ENCODE measurements at places on chromosomes 1 and 21.

- no peak for DNase-seq
Measured at GRCh38 chr1:911875-912739, 11.6 kb upstream of the SAMD11 start.

GRCh38 chr1:117985973-117986372 is 56.4 kb downstream of the WDR3 start:
- no peak for DNase-seq

GRCh38 chr1:192443616-192444015 is 126.8 kb downstream of the RGS21 start:
- no peak for DNase-seq

DNA sequence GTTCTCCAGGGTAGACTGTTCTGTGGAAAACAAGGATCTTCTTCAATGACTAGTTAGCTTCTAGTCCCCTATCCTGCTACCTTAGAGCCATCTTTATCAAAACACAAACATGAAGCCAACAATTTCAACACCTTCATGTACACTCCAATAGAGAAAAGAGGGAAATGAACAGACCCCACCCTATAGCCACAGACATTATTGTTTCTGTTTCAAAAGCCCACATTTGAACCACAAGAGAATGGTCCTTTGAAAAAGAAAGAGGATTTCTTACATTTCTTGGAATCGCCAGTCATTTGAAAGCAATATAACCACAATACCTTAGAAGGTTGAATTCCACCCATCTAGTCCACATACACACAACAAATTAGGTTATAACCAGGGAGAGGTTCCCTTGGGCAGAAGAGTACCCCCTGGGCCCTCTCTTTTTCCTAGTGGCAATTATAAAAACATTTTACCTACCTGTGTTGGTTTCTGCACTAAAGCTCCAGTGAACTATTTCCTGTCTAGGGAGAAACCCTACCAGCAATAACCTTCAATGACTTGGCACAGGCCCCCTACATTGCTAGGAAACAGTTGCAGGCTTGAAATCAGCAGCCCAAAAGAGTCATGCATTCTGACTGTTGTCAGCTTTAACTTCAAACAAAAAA is 2.7 kb upstream of the LPGAT1 start:
- no peak for DNase-seq

DNA sequence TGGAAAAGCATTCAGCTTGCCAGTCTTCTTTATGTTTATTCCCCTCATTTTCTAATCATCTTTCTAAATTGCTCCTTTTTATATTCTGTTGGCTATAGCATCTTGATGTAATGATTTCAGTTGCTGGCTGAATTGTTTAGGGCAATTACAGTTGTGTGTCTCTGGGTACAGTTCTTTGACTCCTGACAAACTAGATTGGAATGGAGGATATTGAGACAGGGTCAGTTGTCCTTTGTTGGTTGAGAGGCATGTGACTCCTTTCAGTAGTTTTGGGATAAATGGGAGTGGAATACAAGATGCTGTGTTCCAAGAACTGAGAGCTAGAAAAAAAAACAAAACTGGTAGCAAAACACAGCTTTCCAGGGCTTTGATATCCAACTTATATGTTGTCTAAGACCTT is 1.5 kb downstream of the CENPF start:
- DNase-seq, result no peak

GRCh38 chr1:227583354-227583753 is 20.0 kb downstream of the ZNF678 start:
- no peak for DNase-seq

DNA sequence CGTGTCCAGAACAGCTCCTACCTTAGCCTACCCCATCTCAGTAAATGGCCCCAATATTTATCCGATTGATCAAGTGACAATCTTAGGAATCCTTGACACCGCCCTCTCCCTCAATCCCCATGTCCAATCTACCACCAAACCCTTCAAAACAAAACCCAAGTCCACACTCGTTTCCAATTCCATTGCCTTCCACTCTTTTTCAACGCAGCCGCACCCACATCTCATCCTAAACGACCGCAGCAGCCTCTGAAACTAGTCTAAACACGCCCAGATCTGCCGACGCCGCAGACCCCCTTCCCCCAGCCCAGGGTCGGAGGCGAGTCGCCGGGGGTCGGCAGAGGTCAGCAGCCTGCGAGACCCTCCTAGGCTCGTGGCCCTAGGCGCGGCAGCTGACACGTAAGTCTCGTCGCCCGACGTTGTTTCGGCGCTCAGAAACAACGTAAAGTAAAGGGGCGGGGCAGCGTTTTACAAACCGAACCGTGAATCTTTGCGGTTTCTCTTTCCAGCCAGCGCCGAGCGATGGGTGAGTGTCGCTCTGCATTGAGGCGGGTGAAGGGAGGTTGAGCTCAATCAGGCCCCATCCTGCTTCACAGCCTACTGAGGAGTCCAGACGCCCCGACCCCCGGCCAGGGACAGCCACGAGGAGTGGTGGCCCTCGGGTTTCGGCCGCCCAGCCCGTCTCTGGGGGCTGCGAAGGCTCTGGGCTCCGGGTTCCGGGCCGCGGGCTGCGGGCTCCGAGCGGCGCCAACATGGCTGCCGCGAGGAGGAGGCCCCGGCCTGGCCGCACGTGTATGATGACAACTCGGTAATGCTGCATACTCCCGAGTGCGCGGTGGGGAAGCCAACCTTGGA is at the start of gene RPS8:
RPS8 (plus strand) TSS at position 463 of the 852 bp plus-strand sequence; CDS start at position 520, 57 bp downstream.
- peak; percentile 96 for DNase-seq

DNA sequence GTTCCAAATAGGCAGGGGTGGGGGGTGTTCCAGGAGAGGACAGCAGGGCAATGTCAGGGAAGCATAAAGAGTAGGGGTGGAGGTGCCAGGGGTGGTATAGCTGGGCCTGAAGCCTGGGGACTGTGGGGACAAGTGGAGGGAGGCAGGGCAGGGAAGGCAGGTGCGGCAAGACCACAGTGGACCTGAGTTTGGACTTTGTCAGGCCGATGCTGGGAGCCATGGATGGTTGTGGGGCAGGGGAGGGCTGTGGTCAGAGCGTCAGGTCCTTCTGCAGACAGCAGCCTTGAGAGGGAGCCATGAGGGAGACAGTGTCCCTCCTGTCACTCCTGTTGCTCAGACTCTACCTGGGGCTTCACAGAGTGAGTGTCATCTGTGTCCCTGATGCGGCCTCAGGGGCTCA is 320.3 kb downstream of the PTPRU start:
- DNase-seq, result no peak

GRCh38 chr21:43211072-43211759 is 42.4 kb downstream of the CRYAA start:
- DNase-seq, result no peak

DNA sequence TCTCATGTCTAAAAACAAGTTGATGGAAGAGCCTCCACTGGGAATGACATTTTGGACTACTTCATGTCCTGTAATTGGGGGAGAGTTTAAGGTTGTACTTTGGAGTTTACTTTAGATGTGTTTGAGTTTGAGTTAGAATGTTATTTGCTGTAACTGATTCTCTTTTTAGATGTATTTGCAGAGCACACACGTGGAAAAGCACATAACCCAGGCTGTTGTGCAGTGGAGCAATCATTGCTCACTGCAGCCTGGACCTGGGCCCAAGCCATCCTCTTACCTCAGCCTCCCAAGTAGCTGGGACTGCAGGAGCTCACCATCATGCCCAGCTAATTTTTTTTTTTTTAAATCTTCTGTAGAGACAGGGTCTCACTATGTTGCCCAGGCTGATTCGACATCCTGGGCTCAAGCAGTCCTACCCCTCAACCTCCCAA is 36.7 kb upstream of the SH3D21 start:
- no peak for DNase-seq

DNA sequence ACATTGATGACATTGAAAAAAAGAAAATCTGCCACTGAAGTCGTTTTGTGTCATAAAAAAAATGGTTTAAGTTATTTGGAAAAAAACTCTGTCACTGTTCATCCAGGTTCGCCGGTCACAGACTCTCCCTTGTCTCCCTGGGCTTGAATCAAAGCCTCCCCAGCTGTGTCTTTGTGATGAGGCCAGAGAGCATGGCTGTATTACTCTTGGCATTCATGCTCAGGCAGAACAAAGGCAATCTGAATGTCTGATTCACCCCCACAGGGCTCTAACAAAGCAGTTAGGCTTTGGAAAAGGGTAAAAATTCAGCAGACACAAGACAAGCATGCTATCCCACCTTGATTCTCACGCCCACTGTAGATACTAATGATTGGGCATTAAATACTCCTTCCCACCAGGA is 304.3 kb upstream of the PLD5 start:
- DNase-seq, result no peak

DNA sequence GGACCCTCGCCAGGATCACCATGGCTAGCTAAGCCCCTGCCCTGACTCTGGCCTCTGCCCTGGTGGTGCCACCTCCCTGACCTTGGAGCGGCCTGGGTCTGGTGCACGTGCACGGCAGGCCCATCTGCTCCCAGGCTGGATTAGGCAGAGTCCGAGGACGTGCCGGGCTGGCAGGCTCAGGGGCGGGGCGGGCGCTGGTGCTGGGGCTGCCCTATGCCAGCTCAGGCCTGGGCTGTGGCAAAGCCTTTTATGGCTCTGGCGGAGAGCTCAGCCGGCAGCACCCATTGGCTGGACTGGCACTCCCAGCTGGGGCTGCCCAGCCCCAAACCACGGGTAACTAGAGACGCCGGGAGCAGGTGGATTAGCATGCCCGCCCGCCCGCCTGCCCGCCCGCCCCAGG is 17.1 kb upstream of the EDN2 start:
- no peak for DNase-seq

DNA sequence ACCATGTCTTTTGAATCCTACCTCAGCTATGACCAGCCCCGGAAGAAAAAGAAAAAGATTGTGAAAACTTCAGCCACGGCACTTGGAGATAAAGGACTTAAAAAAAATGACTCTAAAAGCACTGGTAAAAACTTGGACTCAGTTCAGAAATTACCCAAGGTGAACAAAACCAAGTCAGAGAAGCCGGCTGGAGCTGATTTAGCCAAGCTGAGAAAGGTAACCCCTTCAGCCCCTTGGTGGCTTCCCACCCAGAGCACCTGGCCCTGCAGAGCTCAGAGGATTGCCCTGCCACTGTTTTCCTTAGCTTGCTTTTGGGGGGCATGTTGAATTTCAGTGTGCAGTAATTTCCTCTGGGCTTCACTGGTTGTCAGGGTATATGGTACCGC is 8.5 kb downstream of the ELOA start:
- DNase-seq, result no peak

DNA sequence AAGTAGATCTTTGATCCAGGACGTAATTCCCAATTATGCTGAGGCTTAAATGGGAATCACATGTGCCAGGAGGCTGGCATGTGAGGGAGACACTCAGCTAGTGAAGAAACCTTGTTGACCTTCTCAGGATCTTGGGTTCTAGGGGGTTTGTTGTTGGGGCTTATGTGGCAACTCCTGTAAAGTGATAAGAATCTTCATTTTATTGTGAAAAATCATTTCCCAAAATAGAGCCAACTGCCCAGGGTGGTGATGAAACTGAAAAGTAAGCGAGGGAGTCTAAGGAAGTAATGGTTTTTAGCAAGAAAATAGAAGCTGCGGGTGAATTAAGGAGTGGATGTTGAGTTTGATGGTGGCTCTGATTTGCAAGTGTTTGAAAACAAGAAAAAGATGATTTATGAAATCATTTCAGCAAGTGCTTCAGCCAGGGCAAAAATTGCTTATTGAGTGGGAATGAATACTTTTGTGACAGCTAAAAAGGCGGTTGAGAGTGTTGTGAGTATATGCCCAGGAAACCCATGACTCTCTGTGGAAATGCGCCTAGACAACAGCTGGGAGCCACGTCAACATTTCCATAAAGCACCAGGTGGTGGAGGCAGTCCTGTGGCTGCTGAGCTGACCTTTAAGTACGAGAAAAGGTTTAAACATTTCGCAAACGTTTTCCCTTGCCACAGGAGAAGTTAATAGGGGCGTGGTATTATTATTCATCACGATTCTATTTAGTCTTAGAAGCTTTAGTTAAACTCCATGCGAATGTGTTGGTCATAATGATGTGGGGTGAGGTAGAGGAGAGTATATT is 102.7 kb downstream of the HMGB4 start:
- DNase-seq, result peak; percentile 12

DNA sequence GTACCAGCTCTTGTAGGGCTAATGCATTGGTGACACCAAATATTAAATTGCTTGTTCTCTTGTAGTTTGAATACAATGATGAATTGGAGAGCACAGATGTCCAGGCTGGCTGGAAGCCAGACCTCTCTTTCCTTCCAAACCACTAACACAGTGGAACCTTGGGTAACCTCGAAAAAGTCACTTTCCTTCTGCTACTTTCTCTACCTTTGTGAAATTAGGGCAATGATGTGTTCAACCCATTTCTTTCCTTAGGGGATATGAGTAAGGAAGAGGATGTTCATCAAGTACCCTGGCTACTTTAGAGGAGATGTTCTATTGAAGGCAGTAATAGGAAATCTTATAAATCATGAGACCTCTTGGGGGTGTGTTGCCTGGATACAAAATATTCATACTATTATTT is 55.7 kb downstream of the XCL2 start:
- DNase-seq, result no peak

GRCh38 chr1:229570891-229571516 is 12.5 kb upstream of the ABCB10 start:
- no peak for DNase-seq

GRCh38 chr1:227541129-227541528 is 22.2 kb upstream of the ZNF678 start:
- no peak for DNase-seq

DNA sequence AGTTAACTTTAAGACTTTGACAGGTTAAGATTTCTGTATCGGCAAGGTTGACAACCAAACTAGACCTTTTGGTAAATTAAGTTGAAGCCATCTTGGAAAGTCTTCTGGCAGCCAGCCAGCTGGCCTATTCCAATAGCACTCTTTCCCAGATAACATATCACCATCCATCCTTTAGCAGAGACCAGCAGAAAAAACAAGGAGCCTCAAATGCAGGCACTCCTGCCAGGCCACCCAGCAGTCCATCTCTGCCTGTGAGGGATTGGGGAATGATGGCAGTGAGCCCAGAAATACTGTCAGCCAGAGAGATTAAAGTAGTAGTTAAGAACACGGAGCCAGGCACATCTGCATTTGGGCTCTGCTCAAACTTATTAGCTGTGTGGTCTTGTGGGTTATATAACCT is 19.4 kb downstream of the ZBTB40 start:
- no peak for DNase-seq

DNA sequence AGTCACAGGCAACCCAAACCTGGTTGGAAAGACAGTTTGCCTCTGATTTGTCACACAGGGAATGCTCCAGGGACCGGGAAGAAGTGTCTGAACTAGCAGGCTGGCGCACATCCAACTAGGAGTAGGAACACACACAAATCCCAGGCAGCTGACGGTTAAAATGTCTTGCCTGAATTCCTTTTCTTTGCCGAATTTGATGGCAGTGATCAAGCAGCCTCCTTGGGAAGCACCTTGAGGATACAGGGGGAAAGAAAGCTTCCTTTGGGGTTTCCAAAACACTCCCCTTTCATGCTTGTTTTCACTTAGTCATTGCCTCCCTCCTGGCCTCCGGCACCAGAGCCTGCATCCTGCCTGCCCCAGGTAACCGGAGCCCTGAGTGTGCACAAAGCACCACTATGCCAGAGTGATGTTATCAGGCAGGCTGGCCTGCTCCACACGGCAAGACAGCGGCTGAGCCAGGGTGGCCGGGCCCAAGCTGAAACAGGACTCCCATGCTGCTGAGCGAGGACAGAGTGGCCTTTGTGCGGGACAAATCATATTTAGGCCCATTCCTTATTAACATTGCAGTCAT is 193.8 kb downstream of the LMX1A start:
- peak; percentile 29 for DNase-seq

All from NCI-H1694 (cell line).